ENCODE measurements at places on chromosomes 2 and 18.

- DNase-seq: no peak
These were observed 46.9 kb downstream of the NGEF start for GRCh38 chr2:232966122-232966521.

- DNase-seq: no peak
These were observed 6.0 kb downstream of the IGFBP5 start for GRCh38 chr2:216689397-216689796.

GRCh38 chr2:240795916-240796510, 24.0 kb downstream of the KIF1A start:
- DNase-seq: no peak

- DNase-seq: no peak
These were observed 69.1 kb upstream of the AFF3 start for GRCh38 chr2:100211521-100211920.

DNA sequence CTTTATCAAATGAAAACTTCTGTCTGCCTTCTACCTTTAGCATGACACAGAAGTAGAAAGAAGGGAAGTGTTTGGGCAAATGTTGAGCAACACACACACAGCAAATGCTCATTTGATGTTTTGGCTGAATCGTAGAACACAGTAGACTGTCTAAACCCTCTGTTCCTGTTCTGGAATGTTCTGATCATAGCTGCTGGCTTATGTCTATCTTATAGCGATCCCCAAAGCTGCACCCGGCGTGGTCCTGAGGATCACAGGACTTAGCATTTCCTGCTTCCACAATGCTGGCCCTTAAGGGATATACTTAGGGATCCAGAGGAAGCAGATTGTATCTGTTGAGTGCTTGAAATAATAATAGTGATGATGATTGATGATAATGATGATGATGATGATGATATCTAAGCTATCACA, 15.2 kb downstream of the GNLY start:
- no peak for DNase-seq
